ENCODE measurements at places on chromosomes 12 and 14.

- no peak for DNase-seq
These were observed 125.1 kb downstream of the SOX5 start for GRCh38 chr12:23824358-23824757.

DNA sequence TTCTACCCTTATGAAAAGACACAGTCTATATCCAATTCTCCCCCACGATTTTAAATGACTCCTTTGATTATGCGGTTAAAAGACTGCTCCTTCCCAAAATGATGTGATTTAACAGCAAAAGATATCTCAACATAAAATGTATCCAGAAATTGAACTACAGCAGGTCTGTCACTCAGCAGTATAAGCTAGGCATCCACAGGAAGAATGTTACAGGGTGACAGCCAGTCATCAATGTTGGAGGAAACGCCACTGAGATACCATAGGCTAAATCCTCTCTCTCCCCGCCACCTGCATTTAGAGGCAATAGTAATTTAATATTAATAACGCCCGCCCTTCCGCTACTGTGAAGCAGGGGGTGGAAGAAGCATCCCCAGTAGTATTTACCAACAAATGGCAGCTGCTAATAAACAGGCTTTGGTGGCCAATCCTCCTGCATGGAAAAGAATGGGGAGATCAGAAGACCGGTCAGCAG lies 613 bp downstream of the RECQL start:
- DNase-seq = peak; percentile 23

- DNase-seq = no peak
These were observed 10.3 kb downstream of the EGLN3 start for GRCh38 chr14:33940561-33941011.

GRCh38 chr14:74618078-74618952 lies 6.3 kb upstream of the LTBP2 start:
- DNase-seq = peak; percentile 89

DNA sequence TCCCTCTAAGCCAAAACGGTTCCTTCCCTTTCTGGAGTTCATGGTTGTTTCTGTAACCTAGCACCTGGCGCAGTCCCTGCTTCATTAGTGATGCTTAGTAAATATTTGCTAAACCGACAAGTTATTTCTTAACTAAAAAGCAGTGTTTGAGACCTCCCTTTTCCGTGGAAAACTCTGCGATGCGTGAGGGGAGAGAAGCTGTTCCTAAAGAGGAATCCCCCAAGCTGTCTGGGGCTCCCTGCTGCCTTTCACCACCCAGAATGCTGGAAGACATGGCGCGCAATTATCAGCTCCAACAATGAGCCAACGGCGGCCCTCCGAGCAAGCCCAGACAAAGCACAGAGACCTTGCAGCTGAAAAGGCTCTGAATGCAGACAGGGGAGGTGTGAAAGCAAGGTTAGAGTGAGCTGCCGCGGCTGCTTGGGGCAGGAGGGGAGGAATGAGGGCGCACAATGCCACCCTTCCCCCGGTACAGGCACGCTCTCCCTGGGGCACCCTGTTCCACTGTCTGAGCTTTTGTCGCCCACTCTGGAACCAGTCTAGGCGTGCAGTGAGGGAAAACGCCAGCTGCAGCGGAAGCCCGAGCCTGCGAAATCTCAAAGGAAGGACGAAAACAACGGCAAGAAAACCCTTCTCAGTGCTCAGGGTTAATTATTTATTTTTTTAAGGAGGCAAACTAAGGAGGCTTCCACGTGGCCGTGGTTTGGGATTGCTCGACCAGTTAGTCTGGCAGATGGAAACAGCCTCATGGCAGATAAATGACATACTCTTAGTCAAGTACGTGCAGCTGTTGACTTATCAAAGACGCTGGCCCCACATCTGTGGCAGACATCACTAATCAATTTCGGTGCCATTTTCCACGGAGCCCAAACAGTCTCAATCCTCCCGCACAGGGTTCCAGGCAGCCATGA lies 66.3 kb downstream of the RBM19 start:
- DNase-seq = no peak

- DNase-seq = peak; percentile 33
These were observed 50.9 kb downstream of the ZFP36L1 start for GRCh38 chr14:68741839-68742470.

DNA sequence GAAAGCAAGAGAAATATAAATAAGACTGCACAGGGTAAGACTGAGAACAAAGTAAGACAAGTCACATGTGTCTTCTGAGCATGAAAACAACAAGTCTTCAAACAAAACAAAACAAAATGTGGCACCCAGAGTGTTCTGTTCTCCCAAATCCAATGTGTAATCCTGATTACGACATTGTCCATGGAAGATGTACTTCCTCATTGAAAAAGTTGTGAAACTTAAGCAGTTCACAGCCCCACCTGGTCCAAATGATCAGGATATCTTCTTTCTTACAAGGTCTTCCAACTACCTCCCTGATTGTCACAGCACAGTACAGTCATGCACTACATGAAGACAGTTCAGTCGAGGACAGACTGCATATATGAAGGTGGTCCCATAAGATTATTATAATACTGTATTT lies 23.3 kb upstream of the NEK9 start:
- DNase-seq = no peak

- no peak for DNase-seq
These were observed 183.6 kb downstream of the ERC1 start for GRCh38 chr12:1174659-1175058.

- DNase-seq = no peak
These were observed 2.7 kb downstream of the GSTZ1 start for GRCh38 chr14:77323571-77323970.

- no peak for DNase-seq
These were observed 132.9 kb downstream of the ATP23 start for GRCh38 chr12:58074259-58074658.

DNA sequence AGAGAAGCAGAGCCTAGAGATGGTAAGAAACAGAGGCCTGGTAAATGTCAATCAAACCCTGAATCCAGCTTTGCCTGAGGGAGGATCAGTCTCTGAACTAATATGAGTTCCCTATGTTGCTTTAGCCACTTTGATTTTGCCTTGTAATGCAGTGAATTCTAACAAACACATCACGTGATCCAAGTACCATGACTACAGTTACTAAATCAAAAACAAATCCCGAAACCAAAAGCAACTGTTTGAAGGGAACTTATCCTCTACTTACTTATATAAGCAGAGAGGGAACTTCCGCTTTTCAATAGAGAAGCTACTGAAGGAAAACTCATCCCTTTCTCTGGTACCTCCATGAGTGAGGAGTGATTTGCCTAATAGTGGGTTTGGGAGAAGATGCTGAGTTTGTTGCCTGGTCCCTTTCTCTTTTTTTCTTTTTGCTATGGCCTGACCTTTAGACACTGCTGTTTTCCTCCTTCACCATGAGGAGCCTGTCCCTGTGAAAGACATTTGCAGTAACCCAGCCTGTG lies 7.7 kb upstream of the PPTC7 start:
- peak; percentile 84 for DNase-seq

- no peak for DNase-seq
These were observed 13.6 kb downstream of the PIWIL1 start for GRCh38 chr12:130351326-130351725.

DNA sequence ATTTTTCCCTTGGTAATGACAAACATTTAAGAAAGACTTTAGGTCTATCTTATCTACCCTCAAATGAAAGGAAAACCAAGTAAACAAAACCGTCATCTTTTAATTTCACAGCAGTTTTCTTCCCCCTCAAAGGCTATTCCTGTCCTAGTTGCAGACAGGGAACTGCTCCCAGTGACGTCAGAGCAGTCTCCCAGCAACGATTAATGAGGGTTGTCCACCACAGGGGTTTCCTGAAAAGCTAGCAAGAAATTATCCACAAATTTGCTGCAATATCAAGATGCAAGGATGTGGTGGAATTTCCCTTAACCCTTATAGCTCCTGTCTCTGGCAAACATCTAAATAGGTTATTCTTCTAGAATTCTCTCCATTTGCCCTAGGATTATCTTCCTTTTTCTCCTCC lies 89.1 kb upstream of the STAC3 start:
- DNase-seq = no peak

DNA sequence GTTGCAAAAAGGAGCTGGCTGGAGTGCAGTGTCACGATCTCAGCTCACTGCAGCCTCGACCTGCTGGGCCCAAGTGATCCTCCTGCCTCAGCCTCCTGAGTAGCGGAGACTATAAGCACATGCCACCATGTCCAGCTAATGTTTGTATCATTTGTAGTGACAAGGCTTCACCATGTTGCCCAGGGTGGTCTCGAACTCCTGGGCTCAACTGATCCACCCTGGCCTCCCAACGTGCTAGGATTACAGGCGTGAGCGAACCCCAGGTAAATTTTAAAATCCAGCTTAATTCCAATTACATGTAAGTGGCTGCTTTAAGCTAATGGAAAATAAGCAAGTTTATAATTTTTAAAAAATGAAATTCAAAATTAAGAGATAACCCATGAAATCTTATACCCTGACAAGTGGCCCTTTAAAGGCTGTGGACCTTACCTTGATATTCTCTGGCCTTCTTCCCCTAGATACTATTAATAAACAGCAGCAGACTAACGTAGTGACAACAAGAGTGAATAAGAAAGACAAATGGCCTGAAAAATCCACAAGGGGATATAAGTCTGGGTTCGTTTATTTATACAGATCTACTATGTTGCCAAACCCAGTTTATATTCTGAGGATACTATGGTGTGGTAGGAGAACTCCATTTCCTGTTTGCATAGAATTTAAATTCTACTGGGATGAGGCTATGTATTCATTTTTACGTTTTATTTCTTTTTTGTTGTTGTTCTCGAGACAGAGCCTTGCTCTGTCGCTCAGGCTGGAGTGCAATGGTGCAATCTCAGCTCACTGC lies 25.6 kb upstream of the SLC2A3 start:
- DNase-seq = no peak

DNA sequence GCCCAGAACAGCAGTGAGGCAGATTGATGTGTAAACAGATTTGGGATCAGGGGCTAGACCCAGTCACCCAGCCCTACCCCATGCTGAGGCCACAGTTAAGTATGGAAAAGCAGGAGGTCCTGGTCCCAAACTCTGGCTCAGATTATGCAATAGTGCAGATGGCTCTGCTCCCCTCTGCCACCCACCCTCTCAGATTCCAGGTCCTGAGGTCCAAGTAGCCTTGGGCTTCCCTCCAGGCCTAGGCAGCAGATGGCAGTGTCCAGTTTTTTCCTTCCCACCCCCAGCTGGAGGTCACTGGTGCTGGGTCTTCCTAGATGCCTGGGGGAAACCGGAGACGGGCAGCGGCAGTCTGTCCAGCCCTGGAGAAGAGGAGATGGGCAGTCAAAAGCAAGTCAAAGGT lies 2.8 kb upstream of the DHH start:
- DNase-seq = no peak

GRCh38 chr12:75981247-75982168 lies 50.1 kb downstream of the PHLDA1 start:
- no peak for DNase-seq

DNA sequence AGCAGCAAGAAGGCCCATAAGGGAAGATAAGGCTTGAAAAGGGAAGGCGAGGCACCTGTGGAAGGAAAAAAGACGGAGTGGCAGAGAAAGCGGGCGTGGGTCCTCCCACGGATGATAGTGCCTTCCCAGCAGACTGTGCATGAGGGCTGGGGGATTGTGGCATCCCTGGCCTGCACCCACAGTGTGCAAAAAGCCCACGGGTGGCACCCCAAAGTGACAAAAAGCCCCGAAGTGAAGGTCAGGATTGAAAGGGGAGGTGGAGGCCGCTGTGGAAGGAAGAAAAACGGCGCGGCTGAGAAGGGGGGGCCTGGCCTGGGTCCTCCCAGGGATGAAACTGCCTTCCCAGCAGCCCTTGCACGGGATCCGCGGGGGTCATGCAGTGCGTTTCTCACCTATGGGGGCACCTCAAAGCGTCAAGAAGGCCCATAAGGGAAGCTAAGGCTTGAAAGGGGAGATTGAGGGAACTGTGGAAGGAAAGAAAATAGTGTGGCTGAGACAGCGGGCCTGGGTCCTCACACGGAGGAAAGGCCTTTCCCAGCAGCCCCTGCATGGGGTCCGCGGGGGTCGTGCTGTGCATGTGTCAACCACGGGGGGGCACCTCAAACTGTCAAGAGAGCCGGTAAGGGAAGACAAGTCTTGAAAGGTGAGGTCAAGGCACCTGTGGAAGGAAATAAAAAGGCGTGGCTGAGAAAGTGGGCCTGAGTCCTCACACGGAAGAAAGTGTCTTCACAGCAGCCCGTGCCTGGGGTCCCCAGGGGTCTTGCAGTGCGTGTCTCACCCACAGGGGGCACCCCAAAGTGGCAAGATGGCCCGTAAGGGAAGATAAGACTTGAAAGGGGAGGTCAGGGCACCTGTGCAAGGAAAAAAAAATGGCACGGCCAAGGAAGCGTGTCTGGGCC lies 274.1 kb downstream of the ALG10 start:
- no peak for DNase-seq

Measured in CD4-positive, alpha-beta T cell treated with Interleukin-4 for 4 hours (primary cell).